ENCODE measurements at places on chromosomes 13 and 19.

DNA sequence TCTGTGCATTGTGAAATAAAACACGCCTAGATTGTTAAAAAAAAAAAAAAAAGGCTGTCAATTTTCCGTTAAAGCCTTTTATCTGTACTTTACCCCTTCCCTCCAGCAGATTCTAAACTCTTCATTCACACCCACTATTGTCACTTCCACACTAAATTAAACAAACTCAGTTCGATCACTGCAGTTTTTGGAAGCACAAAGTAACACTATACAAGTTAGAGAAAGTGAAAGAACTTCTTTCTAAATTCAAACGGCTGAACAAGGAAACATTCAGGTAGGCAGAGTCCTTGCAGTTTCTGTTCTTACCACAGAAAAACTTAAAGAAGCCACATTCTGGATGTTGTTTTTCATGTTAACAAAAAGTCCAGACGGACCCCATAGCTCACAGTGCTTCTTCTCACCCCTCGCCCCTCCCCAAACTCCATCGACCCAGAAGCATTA, 27.5 kb upstream of the UBE2L5 start:
- no peak for DNase-seq

- DNase-seq, result no peak
These were observed at the start of gene HTR2A for GRCh38 chr13:46896341-46897137. Gene HTR2A (minus strand): TSS chr13:46897053. CDS start chr13:46895906, 1,147 bp downstream.

GRCh38 chr19:48499316-48500090, 12.1 kb downstream of the LMTK3 start:
- DNase-seq, result no peak

DNA sequence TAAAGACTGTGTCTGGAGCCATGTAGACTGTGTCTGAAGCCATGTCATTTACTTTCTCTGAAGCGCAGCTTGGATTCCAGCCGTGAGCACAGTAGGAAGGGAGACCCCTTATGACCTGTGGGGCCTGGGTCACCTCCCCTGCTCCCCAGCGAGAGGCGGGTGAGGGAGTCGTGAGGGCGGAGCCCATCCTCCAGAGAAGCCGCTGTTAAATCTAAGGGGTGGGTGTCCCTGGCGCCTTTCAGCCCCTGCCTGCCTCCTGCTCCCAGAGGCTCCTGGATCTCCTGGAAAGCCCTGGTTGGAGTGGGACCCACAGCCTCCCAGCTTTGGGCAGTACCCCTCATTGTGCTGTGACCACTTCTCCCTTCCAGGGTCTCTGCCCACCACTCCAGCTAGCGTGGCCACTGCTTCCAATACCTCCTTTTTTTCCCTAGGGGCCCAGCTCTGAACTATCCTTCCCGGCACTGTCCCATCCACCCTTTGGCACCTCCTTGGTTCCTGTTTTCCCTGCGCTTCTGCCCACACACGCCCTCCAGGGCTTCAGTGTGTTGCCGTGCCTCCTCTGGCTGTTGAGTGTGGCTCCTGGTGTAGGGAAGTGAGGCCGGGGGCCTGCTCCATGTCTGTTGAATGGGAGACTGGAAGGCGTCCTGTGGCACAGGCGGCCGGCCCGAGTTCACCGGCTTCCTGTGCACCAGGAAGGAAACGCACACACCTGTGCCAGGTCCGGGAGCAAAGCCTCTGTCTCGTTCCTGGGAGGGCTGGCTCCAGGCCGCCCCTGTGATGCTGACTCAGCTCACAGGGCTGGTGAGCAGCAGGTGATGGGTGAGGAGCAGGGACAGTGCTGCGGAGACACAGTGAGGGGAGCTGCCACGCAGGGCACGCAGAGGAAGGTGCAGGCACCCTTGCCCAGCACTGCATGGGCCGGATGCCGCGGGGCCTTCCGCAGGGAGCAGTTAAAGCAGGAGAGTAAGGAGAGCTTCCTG, 29.4 kb downstream of the ATP4B start:
- no peak for DNase-seq

DNA sequence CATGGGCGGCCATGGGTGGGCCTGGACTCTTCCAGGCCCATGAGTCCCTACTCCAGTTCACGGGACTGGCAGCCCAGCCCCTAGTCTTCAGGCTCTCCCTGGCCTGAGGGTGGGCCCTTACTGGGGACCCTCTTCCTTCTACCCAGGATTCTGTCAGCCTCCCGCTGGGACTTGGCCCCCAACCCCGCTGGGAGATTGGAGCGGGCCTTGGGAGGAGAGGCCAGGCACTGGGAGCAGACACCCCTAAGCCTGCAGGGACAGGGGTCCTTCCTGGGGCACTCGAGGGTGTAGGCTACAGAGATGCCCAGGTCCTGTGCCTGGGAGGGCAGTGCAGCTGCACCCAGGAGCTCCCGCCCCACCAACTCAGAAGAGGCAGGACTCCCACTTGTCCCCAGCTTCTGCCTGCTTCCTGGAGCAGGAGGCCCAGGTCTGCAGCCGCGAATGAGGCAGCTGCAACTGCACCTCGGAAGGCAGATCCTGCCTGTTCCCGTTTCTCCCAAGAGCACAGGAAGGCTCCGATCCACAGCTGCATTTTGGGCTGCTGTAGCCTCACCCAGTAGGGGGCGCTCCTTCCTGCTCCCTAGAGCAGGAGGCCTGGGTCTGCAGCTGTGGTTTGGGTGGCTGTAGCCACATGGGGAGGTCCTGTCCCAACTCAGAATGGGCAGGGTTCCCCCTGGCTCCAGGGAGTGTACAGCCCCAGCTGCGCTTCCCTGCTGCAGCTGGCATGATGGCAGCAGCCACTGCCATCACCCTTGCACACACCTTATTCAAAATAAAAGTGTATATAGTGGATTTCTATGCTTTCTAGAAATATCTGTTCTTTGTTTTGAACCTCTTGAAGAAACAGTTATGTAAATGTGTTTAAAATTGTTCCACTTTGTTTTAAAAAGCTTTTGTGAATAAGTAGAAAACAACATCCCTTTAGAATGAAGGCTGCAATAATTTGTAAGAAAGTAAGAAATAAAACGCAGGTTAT, 46.8 kb downstream of the TEX26 start:
- peak; percentile 2 for DNase-seq

Measured in stimulated activated CD8-positive, alpha-beta memory T cell treated with anti-CD3 and anti-CD28 coated beads, Interleukin-7, amount 100 ng/mL, for 48 hours (primary cell).